ENCODE measurements at places on chromosomes 1 and 21.

GRCh38 chr1:52645261-52645660 lies 12.3 kb downstream of the SHISAL2A start:
- DNase-seq, result no peak

- DNase-seq, result no peak
These were observed 52.8 kb downstream of the PTGER3 start for GRCh38 chr1:70994753-70995268.

GRCh38 chr1:202365092-202365815 lies 16.8 kb downstream of the PPP1R12B start:
- no peak for DNase-seq

DNA sequence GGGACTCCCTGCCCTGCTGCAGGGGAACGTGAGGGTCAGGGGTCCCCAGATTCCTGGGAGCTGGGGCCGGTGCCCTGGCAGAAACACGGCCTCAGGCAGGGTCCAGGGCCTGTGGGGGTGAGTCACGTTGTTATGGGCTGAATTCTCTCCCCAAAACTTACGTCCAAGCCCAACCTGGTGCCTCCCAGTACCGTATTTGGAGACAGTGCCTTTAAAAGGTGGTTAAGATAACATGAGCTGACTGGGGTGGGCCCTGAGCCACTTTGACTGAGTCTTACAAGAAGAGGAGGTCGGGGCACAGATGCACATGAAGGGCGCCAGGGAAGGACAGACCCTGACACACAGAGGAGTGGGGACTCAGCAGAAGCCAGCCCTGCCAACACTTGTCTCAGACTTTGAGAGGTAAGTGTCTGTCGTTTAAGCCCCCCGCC lies 99.9 kb downstream of the WDR4 start:
- DNase-seq, result no peak

DNA sequence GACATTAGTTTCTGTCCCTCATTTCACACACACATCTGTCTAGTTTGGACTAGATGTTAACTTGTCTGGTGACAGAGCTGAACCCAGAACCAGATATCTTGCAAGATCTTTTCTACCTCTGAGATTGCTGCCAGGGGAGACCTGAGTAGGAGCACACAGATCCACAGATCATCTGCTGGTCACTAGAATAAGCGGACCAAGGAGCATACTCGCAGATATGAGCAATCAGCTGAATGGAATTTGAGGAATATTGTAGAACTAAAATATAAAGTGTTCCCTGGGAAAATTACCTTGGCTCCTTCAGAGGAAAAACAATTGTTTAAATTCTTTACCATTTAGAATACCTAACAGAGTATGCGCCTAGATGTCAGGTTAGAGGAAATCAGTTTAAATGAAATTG lies 90.7 kb downstream of the TNFSF18 start:
- no peak for DNase-seq

DNA sequence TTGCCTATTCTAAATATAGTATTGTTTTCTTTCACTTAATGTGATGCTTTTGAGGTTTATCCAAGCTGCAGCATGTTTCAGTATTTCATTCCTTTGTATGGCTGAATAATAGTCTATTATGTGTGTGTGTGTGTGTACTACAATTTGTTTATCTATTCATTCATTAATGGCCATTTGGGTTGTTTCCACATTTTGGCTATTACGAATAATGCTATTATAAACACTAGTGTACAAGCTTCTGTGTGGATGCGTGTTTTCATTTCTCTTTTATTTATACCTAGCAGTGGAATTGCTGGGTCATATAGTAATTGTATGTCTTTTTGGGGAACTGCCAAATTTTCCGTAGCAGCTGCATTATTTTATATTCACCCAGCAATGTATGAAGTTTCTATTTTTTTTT lies 15.0 kb upstream of the THEM5 start:
- no peak for DNase-seq

DNA sequence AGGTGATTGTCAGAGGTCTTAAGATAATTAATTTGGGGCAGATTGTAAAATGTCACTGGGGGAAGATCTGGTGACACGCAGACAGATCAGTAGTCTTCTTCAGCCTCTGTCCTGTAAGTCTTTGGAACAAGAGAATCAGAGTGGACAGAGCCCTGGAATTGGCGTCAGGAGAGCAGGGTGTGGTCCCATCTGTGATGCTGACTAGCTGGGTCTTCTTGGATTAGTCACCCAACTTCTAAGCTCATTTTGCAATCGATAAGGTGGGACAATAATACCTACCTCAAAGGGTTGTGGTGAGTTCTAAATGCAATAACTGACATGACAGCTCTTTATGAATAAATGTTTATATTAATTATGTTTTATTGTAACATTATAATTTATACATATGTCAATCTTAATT lies 4.8 kb downstream of the FASLG start:
- DNase-seq, result no peak

GRCh38 chr1:193408782-193409293 lies 222.4 kb upstream of the B3GALT2 start:
- peak; percentile 87 for DNase-seq

- DNase-seq, result no peak
These were observed 31.1 kb upstream of the MACF1 start for GRCh38 chr1:39173119-39173994.

GRCh38 chr1:29529677-29530278 lies 293.5 kb downstream of the PTPRU start:
- DNase-seq, result no peak

GRCh38 chr1:4161366-4162006 lies 261.4 kb upstream of the C1orf174 start:
- no peak for DNase-seq

DNA sequence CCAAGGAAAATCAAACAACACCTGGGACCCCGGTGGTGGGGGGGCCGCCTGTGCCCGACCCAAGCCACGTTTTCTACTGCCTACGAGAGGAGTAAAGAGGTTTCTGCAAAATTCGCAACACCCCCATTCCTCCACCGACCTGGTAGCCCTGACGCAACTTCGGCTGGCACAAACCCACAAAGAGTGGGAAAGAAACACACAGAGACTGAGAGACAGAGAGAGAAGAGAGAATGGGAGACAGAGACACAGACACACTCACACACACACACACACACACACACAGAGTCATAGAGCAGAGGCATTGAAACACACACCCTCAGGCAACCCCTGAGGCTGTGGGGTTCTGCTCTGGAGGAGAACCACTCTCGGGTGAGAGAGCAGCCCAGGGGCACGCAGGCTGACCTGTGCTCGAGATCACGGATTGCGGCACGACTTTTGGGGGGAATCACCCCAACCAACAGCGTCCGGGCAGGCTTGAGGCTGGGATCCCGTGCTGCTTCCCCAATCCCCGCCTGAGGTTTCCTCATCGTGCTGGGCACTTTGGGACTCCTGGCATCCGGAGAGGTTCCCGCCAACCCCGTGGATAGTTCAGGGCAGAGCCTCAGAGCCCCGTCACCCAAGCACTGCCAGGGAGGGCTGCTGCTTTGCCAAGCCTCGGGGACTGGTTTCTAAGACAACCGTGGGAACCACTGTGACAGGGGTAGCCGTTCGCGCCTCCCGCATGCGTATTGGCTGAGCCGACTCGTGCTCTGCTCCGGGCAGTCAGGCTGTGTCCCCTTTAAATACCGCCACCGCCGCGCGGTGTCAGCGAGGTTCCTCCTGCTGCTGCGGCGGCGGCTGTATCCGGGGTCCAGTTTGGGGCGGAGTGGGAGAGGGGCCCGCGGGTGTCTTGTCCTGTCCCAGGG lies 682.4 kb upstream of the TPTE start:
- no peak for DNase-seq

DNA sequence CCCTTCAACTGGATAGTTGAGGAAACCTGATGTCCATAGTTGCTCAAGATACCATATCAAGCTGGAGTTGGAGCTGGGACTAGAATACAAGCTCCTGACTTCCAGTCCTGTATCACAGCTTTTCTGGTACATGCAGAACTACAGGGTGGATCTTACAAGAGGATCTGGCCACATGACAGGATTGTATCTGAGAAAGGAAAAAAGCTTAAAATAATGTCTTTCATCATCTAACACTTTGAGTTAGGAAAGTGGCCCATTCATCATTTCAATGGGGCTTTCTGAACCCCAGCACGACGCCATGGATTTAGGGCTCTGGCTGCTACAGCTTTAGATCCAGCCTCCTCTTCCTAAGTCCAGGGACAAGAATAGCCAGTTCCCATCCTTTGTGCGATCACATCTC lies 46.9 kb downstream of the RASSF5 start:
- no peak for DNase-seq

DNA sequence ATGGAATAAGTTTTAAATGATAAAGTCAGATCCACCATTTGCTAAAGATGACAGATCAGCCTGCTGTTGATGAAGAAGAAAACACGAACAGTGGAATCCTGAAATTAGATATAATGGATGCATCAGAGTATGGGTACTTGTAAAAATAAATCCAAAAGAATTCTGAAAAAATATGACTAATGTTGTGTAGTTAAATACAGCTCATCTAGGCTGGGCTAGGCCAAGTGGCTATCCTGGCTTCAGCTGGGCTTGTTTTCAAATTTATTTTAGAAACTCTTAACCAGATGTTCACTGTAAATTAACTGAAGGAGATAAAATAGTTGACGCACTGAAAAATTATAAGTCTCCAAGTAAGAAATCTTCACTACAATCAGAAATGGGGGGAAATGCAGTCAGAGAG lies 7.4 kb upstream of the RGS2 start:
- DNase-seq, result no peak

- peak; percentile 43 for DNase-seq
These were observed 138.9 kb downstream of the HMGB4 start for GRCh38 chr1:34002810-34003209.

DNA sequence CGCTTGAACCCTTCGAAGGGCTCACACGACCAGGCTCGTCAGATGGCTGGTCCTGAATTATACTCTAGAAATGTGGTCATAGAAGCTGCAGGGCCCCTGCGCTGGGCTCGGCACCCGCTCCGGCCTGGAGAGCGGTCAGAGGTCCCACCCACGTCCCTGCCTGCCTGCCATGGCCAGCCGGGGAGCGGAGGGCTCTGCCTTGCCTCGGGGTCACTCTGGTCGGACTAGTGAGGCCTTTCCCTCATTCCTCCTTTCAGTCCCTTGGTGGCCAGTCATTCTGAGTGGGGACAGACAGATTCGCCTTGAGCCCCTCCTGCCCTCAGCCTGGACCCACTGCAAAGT lies 529 bp upstream of the MARCKSL1 start:
- no peak for DNase-seq

Data from mesenteric fat pad (tissue), 1 donor.